ENCODE measurements at places on chromosomes 12 and 14.

DNA sequence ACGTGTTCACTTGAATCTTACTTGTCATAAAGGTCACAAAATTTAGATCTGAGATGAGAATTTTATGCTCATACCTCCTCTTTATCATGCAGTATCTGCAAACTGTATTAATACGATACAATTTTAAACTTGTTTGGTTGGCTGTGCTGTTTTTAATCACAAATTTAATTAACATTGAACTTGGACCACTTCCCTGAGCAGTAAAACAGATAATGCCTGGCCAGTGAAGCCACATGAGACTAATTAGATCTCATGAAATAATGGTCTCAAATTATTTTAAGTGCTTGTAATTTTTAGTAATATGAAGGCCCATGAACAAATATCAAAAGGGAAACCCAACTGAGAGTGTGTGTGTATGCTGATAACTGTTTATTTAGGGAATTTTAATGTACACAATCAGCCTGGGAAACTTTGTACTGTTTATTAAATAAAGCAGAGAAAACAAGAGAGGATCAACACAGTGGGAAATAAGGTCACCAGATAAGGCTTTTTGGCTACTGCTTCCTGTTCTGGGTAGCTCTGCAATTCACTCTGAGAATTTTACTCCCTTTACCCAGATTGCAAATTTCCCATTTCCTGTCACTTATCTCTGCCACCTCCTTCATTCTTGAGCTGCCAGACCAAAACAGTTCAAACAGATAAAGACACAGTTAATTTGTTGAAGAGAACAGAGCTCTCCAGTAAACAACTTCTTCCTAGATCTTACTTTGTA lies 61.6 kb upstream of the GNPNAT1 start:
- DNase-seq = peak; percentile 68

DNA sequence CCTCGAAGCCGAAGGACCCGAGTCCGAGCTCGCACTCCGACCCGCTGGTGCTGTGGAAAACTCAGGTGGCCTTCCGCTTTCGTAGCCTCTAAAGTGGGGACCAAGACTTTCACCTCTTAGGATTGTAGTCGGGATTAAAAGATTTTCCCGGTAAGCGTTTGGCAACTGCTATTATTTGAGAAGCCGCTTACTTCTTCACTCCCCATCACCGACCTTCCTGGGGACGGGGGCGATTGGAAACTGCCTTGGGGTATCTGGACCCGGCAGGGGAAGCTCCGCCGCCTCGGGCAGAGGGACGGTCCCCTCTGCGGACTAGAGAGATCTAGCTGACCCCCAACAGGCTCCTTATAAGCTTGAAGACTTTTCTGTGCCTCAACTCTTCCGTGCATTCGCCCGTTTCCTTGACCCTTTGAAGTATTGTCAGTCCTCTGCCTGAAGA lies 659 bp downstream of the TRAFD1 start:
- peak; percentile 16 for DNase-seq

GRCh38 chr12:97490141-97490540 lies 27.5 kb downstream of the RMST start:
- no peak for DNase-seq

GRCh38 chr14:27253966-27254365 lies 656.1 kb upstream of the NOVA1 start:
- no peak for DNase-seq

GRCh38 chr12:503111-503761 lies 43.5 kb downstream of the B4GALNT3 start:
- DNase-seq = peak; percentile 58

Data from NCI-H146 (cell line).